Suppressor macrophage (primary cell): ENCODE measurements at places on chromosomes 1 and 21.

DNA sequence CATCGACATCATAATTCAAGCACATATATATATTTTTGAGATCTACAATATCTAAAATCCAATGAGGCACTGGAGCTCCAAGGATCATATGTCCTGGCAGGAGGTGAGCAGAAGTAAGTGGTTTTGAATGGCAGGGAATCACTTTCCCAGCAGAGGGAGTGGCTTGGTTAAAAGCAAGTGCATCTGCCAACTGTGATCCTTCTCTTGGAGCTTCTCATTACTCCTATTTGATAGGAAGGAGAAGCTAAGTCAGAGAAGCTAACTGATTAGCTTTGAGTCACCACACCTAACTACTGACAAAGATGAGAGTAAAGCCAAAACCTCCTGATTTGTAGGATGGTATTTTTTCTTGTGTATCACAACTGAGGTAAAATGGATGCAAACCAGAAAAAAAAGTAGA, 55.0 kb downstream of the ALG14 start:
- DNase-seq: no peak

DNA sequence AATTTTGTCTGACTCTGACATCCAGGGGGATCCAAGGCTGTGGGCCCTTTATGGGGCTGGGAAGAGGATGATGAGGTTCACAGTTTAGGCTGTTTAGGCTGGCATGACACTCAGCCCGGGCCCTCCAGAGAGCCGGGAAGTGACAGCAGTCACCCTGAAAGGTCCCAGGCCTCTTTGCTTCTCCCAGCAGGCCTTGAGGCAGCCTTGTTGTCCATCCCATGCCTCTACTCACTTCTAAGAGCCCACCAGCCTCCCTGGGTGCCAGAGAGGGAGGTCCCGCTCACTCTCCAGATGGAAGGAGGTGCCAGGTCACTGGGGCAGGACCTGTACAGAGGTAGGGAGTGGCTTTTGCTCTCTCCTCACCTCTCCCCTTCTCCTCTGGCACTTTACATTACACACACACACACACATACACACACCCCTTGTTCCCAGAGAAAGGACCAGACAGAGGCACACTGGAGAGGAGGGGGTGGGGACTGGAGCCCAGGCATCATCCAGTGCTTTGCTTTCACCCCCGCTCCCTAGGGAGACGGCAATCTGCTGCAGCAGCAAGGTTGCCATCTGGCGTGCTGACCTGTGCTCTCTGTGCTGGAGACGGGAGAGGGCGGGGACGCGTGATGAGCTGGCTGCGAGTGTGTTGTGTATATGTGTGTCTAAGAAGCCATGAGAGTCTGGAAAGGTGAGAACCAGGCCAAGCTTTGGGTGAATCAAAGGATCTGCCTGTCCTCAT, 4.6 kb downstream of the KLHDC8A start:
- no peak for DNase-seq

GRCh38 chr1:225554216-225554812, 98.6 kb downstream of the ENAH start:
- DNase-seq: peak; percentile 18

DNA sequence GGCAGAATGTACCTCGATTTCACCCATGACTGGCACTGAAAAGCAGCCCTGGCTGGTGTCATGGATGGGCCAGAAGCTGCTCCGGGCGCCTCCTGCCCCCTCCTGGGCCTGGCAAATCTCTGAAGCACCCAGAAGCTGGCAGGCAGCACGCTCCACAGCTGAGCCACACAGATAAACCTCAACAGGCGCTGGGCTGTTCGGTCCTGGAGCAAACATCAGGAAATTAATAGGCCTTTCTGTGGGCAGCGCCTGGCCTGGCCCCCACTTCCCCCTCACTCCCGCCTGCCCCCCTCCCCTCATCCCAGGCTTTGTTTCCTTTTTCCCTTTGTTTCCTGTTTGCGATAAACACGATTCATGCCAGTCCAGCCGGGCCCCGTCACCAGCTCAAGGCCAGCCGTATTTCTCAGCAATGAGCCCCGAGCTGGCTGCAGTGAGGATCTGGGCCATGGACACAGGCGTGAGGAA, 20.1 kb upstream of the DISP3 start:
- no peak for DNase-seq

- no peak for DNase-seq
These were observed 40.8 kb upstream of the IGSF3 start for GRCh38 chr1:116708255-116708900.

- DNase-seq: no peak
These were observed 30.0 kb downstream of the MATN1 start for GRCh38 chr1:30693366-30693765.

DNA sequence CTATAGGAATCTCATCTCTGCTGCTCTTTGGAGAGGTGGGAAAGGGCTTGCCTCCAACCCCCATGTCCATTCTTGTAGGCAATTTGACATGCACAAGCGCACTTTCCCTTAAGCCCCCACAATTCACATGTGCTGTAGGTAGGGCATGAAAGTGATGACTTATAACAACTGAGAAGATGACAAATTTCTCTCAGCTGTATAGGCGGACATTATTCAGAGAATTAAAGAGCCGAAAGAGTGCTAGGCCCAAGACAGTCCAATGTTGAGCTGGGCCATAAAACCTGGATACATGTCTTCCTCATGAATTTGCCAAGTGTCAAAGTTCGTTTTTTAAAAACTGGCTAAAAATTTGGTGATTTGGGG, 106.3 kb upstream of the LYPLAL1 start:
- no peak for DNase-seq

DNA sequence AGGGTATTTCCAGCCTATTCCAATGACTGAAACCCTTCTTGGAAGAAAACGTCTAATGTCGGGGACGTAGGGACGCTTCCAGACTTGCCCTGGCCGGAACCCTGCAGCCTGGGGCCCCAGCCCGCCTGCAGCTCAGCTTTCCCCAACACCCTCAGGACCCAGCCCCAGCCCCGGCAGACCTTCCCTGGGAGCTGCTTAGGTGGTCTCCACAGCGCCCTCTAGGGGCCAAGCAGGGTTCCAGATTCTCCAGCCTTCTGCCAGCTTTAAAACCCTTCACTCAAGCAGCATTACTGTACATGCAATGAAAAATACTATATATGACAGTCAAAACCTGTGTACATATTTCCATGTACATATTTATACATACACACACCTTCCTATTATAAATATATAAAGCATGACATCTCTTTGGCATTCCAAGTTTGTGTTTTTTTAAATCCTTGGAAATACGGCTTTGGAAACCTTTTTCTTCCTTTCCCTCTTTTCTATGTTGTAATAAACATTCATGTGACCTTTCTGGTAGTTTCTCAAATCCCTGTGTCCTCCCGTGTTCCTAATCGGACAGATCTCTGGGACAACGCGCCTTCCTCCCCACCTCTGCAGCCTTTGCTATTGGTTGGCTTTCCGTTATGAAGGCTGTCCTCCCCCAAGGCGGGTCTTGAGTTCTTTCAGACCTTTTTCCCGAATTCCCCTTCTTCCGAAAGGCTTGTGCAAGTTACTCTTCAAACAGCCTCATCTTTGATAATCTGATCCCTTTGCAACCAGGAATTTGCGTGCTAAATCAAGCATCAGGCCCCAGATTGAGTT, 60.3 kb downstream of the STUM start:
- peak; percentile 88 for DNase-seq

- DNase-seq: no peak
These were observed 101.1 kb downstream of the RHOU start for GRCh38 chr1:228836427-228836826.

DNA sequence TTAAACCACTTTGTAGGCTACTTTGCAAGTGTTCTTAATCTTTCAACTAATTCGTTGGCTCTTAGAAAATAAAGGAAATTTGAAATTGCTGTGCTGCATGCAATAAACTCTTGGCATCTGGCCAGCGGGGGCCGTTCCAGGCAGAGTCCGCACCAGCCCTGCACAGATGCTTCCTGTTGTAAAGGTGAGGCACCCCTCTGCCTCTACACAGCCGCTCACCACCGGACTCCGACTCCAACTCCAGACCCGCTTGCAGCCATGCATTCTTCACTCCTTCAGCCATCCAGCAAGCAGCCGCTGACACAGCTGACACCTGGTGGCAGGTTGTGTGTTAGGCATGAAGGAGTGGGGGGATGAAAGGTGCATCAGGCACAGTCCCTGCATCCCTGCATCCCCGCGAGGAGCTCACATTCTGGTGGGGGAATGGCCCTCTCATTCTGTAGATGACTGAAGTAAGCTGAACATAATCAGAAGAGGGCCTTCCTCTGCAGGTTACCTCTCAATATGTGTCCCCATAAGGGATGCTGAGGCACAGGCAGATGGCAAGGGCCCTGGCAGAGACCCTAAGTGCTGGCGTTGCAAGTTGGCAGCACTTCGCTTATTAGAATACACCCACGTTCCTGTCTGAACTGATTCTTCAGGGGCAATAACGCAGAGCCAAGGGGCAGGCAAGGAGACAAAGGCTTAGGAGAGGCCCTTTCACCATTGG, 56.8 kb downstream of the GLIS1 start:
- DNase-seq: peak; percentile 20

DNA sequence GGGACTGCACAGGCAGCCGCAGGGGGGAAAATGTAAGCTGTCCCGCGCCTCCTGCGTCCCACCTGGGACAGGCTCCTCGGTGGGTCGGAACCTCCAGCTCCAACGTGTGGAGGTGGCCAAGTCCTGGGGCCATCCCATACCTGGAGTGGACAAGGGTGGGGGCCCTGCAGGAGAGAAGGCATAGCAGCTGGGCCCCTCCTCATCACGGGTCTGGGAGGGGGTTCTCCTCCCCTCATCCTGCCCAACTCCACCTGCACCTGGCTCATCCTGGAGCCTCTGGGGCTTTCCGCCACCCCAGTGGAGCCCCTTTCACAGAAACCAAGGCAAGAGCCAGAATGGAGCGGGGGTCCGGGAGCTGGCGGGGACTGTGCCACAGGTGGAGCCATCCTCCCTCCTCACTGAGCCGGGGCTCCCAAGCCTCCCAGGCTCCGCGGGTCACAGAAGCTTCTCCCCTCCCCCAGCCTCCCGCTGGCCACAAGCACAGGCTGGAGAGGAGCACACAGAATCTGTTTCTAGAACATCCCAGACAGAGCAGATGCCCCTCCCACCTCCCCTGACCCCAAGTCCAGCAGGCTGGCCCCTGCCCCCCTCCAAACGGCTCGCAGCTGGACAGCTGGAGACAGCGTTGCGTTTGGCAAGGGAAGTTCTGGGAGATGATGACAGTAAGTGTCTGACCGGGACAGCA, 65.8 kb downstream of the MEGF6 start:
- DNase-seq: no peak

DNA sequence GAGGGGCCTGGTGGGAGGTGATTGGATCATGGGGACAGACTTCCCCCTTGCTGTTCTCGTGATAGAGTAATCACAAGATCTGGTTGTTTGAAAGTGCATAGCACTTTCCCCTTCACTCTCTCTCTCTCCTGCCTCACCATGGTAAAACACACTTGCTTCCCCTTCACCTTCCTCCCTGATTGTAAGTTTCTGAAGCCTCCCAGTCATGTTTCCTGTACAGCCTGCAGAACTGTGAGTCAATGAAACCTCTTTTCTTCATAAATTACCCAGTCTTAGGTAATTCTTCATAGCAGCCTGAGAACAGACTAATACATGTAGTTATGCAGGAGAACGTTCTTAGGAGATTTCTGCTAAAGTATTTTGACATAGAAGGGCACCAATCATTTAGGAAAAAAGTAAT, 59.9 kb upstream of the FBXO28 start:
- DNase-seq: no peak

GRCh38 chr21:38789275-38789674, 16.5 kb upstream of the ETS2 start:
- no peak for DNase-seq

GRCh38 chr1:94144836-94145235, 23.9 kb upstream of the ABCA4 start:
- no peak for DNase-seq

DNA sequence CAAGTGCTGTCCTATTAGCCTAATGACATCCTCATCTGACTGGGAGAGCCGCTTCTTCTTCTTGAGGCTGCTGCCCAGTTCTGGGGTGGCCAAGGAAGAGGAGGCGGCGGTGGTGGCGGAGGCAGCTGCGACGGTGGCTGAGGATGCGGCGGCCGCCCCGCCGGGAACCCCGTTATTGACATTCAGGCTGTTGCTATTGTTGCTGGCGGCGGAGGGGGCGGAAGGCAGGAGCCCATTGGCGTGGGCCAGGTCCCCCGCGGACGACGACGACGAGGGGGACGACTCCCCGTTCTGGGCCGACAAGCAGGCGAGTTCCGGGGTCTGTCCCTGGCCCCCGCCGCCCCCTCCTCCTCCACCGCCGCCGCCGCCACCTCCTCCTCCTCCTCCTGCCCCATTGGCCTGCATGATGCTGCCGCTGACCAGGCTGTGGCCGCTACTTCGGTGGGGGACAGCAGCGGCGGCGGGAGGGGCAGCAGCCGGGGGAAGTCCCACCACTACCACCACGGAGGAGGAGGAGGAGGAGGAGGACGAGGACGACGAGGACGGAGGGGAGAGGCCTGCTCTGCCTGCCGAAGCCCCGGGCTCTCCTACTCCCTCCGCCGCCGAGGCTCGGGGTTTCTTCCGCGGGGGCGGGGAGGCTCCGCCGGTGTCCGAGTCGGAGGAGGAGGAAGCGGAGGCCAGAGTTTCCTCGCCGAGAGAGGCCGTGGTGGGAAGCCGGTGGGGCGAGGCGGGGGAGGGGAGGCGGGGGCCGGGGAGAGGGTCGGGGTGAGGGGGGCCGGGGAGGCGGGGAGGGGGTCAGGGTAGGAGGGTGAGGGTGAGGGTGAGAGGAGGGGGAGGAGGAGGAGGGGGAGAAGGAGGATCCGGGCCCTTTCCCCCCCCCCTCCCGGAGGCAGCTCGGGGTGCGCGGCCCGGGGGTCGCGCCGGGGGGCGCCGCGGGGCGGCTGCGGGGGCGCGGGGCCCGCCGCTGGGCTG, 610 bp downstream of the WDR26 start:
- peak; percentile 46 for DNase-seq

GRCh38 chr1:154170547-154171222, 15.8 kb upstream of the NUP210L start:
- peak; percentile 58 for DNase-seq

GRCh38 chr21:37276377-37276776, 9.2 kb upstream of the VPS26C start:
- peak; percentile 33 for DNase-seq

DNA sequence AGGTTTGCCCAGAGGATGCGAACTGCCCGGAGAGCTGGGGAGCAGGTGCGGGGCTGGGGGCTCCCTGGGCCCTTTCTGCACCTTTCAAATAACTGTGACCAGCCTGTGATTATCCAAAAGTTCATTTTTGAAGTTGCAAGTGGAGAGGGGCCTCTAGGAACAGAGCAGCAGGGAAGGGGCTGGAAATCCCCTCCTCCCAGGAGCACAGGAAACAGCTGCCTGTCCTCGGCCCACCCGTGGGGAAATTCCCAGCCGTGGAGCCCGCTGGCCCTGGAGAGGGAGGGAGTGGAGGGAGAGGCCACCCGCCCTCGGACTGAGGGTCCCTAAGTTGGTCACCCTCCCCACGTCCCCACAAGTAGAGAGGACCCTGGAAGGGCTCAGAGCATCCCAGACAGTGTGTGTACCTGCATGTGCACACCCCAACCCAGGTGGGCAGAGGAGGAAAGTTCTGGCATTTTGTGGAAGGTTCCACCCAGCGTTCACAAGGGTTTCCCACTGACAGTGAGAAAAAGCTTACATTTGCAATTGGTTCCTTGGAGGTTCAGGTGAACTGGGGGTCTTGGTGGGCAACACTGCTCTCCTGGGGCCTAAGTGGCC, 1.2 kb upstream of the TNFRSF4 start:
- DNase-seq: no peak
